C1 segment of cervical spinal cord (tissue), 14 donors: ENCODE measurements at places on chromosomes 1 and 21.

- no peak for DNase-seq
Measured at GRCh38 chr1:29985606-29985945, 737.8 kb downstream of the MATN1 start.

- peak; percentile 31 for DNase-seq
Measured at GRCh38 chr1:165444897-165445370, at the start of gene RXRG. RXRG (minus strand) TSS chr1:165445126; CDS start chr1:165444893, 233 bp downstream.

- DNase-seq, result no peak
Measured at GRCh38 chr1:111191496-111191895, 8.9 kb downstream of the DENND2D start.

DNA sequence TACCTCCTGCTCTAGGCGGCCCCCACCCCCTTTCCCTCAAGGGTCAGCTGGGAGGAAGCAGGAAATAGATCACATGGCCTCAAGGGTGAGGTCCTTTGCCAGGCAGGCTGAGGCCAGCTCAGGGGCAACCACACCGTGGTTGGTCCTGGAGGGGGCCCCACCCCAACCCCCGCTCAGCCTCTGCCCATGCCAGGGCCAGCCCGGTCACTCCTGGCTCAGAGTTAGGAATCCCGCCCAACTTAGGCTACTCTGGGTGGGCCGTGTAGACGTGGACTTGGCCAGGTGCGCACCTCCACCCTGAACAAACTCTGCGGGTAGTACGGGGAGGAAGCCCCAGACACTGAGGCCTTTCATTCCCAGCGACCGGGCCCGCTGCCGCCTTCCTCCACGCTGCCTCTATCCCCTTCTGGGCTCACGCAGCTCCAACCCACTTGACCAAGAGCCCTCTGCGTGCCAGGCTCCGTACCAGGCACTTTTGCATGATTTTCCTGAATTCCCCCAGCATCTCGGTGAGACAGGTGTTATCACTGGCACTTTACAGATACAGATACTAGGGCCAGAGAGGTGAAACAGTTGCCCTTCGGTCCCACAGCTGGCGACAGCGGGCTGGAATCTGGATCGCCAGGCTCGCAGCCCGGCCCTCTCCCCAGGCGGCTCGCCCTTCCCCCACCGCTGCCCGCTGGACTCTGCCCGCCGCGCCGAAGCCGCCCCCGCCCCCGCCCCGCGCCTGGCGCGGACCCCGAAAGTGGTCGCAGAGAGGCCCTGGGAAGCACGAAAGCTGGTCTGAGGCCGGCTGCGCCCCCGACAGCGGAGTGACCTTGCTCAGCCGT lies 769 bp downstream of the GALE start:
- DNase-seq, result no peak

DNA sequence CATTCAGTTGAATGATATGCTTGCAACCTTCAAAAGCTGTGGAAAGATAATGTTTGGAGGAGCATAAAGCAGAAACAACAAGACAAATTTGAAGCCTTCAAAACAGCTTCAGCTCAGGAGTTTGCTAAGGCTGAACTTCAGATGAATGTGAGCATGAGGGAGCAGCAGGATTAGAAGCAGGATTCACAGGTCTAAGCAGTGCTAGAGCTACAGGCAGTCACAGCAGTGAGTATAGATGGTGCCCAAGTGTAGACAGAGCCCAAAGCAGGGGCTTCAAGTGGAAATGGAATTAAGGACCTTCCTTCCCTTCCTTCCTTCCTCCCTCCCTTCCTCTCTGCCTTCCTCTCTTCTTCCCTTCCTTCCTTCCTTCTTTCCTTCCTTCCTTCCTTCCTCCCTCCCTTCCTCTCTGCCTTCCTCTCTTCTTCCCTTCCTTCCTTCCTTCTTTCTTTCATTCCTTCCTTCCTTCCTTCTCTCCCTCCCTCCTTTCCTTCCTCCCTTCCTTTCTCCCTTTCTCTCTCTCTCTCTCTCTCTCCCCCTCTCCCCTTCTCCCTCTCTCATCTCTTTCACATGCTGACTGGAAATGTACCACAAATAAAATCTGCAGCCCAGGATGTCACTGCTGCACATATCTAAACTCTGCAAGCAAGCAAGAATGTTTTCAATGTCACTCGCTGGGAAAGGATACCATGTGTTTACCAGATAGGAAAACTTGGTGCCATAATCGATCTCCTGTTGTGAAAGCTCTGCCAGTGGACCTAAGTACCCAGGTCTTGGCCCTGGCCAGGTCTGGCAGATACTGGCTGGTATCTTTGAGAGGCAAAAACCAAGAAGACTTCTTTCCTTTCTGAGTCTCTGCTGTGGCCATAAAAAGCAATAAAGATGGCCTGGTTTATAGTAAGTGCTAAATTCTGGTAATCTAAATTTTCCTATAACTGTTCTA lies 13.1 kb upstream of the SLC30A10 start:
- no peak for DNase-seq

GRCh38 chr1:199580300-199580699 lies 447.2 kb upstream of the NR5A2 start:
- DNase-seq, result no peak

DNA sequence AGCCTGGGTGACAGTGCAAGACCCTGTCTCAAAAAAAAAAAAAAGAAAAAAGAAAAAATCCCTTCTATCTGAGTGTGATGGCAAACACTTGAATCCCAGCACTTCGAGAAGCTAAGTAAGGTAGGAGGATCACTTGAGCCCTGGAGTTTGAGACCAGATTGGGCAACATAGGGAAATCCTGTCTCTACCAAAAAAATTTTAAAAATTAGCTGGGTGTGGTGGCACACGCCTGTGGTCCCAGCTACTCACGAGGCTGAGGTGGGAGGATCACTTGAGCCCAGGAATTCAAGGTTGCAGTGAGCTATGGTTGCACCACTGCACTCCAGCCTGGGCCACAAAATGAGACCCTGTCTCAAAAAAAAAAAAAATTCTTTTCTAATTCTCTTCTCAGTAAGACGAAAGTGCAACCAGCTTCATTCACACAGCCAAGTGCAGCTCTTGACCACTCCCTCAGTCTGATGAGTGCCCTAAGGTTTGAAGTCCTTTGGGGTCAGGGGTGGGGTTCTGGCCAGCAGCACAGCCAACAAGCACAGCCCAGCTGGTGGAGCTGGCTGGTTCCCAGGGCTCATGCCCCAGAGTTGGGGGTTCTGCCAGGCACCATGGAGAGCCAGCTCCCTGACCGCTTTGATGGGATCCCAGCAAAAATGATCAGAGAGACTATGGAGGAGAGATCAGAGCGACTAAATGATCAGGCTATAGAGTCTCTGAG lies 8.0 kb downstream of the SLC2A5 start:
- DNase-seq, result no peak

GRCh38 chr1:152514715-152515433 lies 592 bp downstream of the CRCT1 start:
- no peak for DNase-seq

GRCh38 chr1:206489980-206490770 lies 17.2 kb upstream of the RASSF5 start:
- peak; percentile 57 for DNase-seq

- DNase-seq, result no peak
Measured at GRCh38 chr1:115651391-115651790, 9.6 kb downstream of the VANGL1 start.

DNA sequence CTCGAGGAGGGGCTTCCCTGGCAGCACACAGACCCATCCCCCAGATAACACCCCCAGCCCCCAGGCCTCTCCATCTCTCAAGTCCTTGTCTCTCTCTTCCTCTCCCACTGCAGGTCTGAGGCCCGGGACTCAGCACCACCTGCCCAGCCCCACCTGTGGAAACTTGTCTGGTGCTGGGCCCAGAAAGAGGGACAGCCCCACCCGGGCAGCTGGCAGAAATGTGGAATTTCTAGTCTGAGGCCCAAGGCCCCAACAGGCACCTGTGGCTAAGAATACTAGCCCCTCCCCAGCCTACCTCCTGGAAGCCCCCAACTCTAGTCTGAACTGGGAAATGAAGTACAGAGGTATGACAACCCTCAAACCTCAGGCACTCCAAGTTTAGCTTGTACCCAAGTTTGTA lies 15.4 kb downstream of the TTC39A start:
- DNase-seq, result no peak

DNA sequence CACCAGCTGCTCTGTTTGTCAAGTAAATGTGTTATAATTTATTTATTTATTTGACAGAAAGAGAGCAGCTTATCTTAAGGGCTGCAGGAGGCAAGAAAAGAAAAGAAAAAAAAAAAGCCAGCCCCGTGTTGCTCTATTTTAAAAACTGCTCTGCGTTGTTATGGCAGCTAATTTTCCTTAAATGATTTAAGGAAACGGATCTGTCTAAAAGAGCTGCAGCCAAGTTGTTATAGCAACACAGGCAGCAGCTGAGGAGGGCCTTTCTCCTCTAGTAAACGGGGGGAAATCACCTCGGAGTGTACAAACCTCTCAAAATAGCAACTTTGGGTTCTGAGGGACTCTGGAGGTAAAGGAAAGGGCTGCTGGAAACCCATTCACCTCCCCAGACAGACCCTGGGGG lies 149.2 kb downstream of the BEND5 start:
- no peak for DNase-seq

GRCh38 chr1:155971910-155972809 lies 6.2 kb downstream of the ARHGEF2 start:
- DNase-seq, result peak; percentile 48

GRCh38 chr21:42269386-42269785 lies 45.8 kb downstream of the TFF3 start:
- DNase-seq, result no peak

- no peak for DNase-seq
Measured at GRCh38 chr1:201229771-201230635, 39.4 kb downstream of the IGFN1 start.

DNA sequence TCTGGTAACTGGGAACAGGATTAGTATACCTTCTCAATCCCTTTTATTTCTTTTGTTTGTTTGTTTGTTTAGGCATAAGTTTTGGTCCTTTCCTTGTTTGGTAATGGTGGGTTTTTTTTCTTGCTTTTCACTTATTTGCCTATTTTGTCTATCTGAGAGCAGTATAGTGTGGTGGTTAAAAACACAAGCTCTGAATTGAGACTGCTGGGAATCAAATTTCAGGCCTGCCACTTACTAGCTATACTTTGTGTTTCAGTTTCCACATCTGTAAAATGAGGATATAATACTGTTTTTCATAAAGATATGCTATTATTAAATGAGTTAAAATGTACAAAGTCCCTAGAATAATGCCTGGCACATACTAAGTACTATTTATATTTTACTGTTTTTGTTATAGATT lies 81.6 kb upstream of the IVNS1ABP start:
- no peak for DNase-seq

GRCh38 chr1:94329986-94330385 lies 88.2 kb upstream of the ABCD3 start:
- DNase-seq, result no peak

GRCh38 chr21:33643658-33644311 lies 1.5 kb downstream of the ITSN1 start:
- DNase-seq, result no peak

DNA sequence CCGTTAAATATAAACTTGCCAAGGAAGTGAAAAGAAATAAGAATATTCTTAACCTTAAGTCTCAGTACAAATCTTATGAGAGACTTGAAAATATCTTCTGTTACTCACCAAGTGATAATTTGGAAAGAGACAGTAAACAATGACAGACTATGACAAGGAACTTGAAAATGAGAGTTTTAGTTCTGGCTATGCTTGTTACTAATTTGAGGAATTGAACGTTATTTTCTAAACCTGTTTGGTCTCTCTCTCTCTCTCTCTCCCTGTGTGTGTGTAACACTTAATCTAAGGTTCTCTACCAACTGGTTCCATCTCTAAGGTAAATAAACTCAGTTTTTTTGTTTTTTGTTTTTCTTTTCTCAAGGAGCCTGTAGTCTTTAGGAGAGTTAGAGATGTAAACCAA lies 161.8 kb downstream of the AMY1C start:
- no peak for DNase-seq

- DNase-seq, result no peak
Measured at GRCh38 chr1:152408664-152409063, 5.4 kb downstream of the CRNN start.

- DNase-seq, result no peak
Measured at GRCh38 chr1:100217834-100218233, 31.8 kb downstream of the DBT start.
